ENCODE measurements at places on chromosomes 5 and 9.

DNA sequence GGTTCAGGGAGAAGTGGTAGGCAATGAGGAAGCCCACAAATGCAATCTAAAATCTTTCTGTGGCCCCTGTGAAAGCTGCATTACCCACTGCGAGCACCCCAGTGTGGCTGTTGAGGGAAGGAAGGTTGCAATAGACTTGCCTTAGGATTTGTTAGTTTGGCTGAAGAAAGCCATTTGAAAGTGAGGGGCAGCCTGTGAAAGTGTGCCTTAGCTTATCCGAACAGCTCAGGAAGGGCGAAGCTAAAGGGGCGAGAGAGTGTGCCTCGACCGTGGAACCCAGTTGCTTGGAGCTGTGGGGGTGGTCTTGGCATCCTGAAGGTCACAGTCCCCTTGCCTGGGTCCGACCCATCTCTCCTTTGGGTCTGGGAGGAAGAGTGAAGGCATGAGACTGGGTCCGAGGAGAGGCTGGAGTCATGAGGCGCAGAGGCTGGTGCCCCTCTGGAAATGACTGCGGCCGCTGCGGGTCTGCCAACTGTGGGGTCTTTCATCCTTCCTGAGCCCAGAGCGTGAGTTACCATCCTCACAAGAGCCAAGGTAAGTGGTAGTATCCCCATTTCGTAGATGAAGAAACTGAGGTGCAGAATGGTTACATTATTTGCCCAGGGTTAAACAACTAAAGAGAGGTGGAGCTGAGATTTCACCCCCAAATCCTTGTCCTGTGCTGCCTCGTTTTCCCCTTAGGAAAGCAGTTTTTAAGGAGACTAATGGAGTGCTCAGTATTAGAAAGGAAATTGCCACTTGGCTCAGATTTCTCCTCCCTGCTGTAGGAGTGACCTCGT, 24.4 kb downstream of the SLC25A25 start:
- no peak for DNase-seq

- no peak for DNase-seq
These were observed 10.9 kb downstream of the CXXC5 start for GRCh38 chr5:139658928-139659667.

DNA sequence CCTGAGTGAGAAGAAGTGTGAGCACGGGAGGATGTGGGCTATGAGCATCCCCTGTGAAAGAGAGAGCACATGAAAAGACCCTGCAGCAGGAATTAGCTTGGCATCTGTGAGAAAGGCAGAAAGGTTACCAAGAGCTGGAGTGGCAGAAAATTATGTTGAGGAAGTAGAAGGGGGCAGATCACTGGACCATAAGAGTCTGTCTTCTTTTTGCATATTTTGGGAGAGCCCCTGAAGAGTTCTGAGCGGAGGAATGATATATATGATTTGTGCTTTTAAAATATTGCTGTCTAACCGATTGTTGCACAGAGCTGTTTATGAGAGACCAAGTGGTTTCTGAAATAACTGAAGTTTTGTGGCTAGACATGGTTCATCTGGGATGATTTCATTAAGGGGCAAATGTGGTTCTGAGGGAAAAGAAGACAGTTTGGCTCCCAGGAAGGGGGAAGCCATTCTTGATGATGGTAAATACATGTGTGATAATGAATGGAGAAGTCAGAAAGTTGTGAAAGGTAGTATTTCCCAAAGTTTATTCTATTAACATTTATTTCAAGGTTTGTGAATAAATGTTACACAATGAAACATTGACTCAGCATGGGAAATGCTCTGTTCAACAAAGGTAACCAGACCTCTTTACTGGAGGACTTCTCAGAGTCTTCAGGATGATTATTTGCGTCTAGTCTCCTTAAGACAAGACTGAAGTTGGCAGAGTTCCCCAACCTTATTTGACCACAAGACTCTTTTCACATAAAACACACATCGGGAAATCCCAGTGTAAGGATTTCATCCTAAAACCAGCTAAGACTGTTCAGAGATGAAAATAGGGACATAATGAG, 31.5 kb upstream of the ADRB2 start:
- no peak for DNase-seq

GRCh38 chr9:82091100-82091499, 102.5 kb downstream of the SPATA31D1 start:
- DNase-seq: no peak

GRCh38 chr9:114287763-114288192, 35.1 kb upstream of the ORM1 start:
- no peak for DNase-seq

DNA sequence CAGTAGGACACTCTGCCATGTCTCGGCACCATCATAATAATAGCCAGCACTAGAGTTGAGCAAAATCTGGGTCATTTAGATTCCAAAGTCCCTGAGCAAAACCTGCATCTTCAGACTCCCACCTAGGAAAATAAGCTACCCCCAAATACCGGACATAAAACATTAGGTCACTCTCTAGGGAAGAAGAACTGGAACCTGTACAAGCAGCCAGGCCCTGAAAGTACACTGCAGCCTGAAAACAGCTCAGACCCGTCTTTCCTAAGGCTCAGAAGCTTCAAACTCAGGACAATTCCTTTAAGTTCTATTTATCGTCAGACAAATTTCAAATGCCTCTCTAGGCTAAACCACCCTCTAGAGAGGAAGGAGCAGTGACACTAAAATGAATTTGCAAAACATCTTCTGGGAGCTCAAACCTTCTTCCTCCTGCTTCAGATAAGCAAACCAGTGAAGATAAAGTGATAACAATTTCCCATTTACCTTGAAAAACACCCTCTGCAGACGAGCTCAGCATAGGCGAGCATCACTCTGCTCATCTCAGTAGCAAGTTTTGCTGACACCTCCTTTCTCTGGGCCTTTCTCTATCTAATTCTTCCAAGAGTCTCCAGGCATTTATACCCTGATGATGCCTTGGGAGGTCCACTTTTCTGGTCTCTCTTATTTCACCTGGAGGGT, 34.0 kb downstream of the ADAM19 start:
- no peak for DNase-seq

DNA sequence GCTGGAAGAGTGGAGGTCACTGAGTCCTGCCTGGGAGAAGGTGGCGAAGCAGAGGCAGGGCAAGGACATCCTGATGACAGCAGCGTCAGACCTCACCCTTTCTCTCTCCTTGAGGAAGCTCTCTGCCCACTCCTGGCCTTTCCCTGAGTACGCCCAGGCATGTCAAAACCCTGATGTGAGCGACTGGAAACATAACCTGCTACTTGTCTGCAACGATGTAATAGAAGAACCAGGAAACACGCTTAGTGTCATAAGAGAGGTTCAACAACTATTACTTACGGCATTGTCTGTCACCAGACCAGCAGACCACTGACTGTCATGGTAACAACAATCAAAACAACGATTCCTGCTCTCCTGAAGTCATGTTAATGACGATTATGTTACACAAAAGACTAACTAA, 152.4 kb downstream of the ACTL7B start:
- DNase-seq: no peak

- no peak for DNase-seq
These were observed 58.3 kb upstream of the WDR41 start for GRCh38 chr5:77550406-77550805.

- no peak for DNase-seq
These were observed 72.2 kb upstream of the SLC12A2 start for GRCh38 chr5:128011339-128011738.

DNA sequence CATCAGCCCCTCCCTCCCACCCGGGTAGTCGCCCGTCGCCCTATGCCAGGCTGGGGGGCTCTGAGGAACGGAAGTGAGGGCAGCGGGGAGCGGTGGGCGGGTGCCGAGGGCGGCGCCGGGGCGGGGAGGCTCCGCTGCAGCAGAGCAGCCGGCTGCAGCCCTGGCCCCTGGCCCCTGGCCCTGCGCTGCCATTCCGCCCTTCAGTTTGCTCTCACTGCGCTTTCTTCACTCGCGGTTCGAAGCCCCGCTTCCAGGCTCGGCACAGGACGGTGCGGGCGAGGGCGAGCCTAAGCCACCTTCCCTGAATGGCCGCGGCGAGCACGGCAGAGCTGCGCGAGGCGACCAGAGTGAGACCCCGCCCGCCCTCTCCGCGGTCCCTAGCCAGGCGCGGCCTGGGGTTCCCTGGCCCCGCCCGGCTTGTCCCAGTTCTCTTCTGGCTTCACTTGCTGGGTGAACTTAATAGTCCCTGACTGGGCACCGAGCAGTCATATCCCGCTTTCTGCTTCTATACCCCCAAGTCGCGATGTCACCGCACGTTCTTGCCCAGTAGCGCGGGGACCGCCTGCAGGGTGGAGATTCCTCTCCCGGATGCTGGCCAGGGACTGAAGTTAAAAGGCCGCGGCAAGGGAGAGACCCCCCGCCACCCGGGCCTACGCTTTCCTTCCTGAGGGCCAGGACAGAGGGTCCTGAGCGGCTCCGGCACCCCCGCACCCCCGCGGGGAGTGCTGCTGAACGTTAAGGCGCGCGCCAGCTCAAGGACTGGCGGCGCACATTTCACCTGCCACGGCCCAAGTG, 623 bp upstream of the TRIM36 start:
- DNase-seq: no peak

DNA sequence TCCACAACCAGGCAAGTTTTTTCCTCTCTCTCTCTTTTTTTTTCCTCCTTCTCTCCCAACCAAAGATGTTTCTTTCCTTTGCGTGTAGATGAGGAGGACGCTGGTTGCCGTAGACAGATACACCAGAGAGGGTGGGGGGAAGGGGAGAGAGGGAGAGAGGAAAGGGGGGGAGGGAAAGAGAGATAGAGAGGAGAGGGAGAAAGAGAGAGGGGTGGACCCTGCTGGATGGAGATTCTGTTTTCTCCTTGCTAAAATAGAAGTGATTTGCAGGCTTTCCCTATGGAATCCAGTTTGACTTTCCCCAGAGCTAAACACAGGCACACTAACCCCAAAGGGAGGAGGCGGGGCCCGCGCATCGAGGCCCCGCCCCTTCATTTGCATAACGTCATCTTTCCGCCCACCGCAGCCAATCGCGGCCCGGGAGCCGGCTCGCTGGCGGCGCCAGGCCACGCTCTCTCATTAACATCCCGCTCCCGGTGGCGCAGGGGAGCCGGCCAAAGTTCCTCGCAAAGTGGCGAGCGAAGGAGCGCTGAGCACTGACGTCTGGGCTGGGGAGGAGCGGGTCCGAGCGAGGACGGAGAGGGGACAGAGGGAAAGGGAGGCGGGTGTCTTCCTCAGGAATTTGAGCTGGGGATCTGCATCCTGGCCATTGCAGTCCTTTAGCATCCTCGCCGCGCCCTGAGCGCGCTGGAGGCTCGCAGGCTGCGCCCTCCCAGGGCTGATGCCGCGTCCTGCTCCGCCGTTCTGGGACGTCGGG, 487 bp upstream of the EBF1 start:
- DNase-seq: peak; percentile 92

- DNase-seq: peak; percentile 14
These were observed 120.1 kb downstream of the XRCC4 start for GRCh38 chr5:83197326-83197967.

GRCh38 chr9:35566417-35566816, 38.6 kb upstream of the TESK1 start:
- DNase-seq: no peak

GRCh38 chr5:157721159-157721558, 10.1 kb upstream of the THG1L start:
- DNase-seq: no peak

DNA sequence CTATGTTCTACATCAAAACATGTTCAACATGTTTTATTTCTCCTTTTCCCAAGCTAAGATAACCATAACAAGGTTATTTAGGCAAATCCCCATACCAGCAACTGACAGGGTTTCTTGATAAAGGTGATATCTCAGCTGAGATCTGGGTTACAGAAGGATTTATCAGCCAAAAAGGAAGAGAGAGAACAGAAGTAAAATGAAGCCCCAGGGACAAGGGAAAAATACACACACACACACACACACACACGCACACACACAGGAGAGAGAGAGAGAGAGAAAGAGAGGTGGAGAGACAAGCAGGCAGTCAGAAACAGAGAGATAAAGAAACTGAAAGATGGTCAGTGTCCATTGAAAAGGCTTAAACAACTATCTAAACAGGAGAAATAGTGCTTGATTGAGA, 19.7 kb upstream of the MLLT3 start:
- no peak for DNase-seq

GRCh38 chr9:129542741-129543140, 78.2 kb downstream of the C9orf50 start:
- no peak for DNase-seq

- no peak for DNase-seq
These were observed 110.9 kb downstream of the ESM1 start for GRCh38 chr5:54874337-54875021.

- DNase-seq: no peak
These were observed 7.1 kb downstream of the GLIS3 start for GRCh38 chr9:4292781-4293180.

DNA sequence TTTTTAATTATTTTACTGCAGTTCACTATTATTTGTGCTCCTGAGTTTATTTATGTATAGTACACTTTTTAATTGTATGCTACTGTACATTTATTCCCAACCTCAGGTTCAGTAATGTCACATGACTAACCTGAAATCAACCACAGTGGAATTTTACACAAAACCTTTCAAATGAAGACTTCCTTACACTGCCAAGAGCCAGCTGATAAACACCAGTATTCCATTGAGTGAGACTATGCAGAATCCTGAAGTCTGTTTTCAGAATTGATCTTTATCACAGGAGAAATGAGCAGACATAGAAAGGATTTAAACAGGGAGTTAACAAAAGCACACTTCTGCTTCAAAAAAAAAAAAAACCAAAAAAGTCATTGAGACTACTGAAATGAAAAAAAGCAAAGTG, 219.5 kb downstream of the PRR16 start:
- no peak for DNase-seq

GRCh38 chr5:95759005-95759404, 27.9 kb downstream of the RHOBTB3 start:
- DNase-seq: no peak

- no peak for DNase-seq
These were observed 150.5 kb upstream of the EPB41L4A start for GRCh38 chr5:112569596-112569995.

DNA sequence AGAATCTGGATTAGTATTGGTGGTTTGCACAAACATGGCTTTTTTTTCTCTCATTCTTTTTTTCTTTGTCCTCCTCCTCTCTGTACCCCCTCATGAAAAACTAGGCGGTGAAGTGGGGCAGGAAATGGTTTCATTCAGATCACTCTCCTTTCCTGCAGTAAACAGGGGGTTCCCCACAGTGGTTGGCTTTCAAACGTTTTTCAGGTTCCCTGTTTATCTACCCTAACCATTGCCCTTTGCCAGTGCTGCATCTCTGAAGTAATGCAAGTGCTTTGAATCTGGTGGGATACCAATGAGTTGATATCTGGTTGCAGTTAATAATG, 29.8 kb downstream of the NR4A3 start:
- no peak for DNase-seq

DNA sequence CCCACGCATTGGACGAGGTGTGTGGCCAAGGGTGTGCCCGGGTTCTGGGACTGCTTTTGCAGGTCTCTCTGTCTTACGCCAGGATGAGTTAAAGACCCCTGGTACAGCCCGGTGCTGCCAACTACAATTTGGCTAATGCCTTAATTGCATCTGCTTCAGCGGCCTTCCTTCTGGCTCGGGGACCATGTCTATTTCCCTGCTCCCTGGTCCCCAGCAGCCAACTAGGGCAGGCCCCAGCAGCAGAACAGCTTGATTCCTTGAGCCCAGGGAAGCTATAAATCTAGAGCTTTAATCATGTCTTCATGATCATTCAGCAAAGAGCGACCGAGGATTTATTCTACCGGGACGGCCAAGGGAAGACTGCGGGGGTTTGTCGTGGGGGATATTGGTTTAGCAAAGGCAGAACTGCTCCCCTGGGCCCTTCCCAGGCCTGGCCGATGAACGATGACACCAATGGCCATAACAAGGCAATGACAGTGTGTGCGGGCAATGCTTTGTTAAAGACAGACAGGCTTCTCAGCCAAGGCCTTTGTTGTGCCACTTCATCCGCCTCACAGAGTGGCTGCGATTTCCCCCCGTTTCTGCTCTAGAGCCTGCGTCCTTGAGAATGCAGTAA, 51.4 kb downstream of the CFAP77 start:
- DNase-seq: no peak

- no peak for DNase-seq
These were observed 63.0 kb upstream of the CTSL start for GRCh38 chr9:87662808-87663528.

Data from NCI-H187 treated with DMSO at 0.1 percent for 48 hours (cell line).